HepG2 (cell line): ENCODE measurements at places on chromosomes 5 and 9. TPM values are rescaled to one million over a fixed set of nuclear protein-coding genes. Genes with fewer than 3 reads are reported as not detected.

The ELOVL7 gene
- 5.1 and 7.3 TPM in 2 replicates for total RNA-seq

The FOXD4 gene
- 0.18 TPM in 1 of 2 replicates, not detected in the other for total RNA-seq

The HMMR gene
- 48.3 and 82.7 TPM in 2 replicates for total RNA-seq

DNA sequence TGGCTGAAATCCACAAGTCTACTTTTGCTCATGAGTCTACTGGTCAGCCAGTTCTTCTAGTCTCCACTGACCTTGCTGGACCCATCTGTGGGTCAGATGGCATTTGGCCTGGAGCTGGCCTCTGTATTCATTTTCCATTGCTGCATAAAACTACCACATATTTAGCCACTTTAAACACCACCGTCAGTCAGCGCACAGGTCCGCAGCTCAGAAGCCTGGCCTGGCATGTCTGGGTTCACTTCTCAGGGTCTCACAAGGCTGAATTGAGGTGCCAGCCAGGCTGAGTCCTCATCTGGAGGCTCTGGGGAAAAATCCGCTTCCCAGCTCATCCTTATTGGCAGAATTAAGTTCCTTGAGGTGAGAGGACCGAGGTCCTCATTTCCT, 54.7 kb downstream of the BARX1 start:
- DNase-seq: no peak

DNA sequence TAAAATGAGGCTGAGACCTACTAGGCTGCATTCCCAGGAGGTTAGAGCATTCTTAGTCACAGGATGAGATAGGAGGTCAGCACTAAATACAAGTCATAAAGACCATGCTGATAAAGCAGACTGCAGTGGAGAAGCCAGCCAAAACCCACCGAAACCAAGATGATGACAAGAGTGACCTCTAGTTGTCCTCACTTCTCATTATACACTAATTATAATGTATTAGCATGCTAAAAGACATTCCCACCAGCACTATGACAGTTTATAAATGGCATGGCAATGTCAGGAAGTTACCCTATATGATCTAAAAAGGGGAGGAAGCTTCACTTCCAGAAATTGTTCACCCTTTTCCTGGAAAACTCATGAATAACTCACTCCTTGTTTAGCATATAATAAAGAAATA, 88.6 kb downstream of the PLPPR1 start:
- DNase-seq: no peak

DNA sequence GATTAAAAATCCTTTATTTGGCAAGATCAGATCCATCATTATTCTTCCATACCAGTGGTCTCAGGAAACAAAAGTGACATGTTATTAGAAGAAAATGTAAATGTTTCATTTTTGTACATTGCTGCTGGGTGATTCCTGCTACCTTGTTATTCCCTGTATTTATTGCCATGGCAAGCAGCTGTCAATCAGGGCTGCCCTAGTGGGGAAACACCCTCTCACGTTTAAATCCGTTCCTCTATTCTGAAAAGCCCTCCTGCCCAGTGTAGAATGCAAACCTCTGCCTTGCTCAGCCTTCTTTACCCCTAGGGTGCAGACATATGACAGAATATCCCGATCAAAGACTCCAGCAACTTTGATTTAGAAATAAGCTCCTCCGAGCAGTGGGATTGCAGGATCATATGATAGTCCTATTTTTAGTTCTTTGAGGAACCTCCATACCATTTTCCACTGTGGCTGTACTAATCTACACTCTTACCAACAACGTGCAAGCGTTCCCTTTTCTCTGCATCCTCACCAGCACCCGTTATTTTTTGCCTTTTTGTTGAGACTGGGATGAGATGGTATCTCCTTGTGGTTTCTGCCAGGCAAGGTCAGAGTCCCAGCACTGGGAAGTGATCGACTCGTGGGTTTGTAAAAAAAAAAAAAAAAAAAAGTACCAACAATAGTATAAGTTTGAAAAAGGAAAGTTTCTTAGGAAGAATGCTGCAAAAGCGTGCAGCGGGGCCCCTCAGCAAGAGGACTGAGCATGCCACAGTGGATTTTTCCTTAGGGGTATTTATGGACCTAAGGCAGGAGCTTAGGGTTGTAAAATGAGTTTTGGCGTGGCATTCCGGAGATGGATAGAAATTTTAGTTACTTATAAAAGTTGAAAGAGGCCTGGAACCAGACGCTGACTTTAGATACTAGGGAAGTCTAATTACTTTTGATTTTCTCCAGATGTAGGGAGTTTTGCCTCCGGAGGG, 66.7 kb downstream of the HRH2 start:
- no peak for DNase-seq

DNA sequence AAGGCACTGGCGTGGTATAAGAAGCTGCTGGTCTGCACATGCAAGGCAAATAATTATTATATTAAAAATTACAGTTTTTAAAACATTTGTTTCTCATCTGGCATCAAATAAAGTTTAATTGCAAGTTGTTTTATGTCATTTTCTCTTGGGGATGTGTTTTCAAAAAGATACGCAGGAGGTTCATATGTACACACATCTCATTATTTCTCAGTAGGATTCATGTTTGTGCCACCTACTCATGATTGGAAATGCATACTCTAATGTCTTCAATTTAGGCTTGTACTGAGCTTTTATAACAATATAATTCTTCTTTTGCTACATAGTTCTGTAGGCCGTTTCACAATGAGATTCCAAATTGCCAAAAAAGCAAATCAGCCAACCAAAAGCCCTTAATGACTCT, 244.2 kb upstream of the MEF2C start:
- DNase-seq: no peak

- no peak for DNase-seq
Measured at GRCh38 chr5:1999794-2000193, 117.1 kb upstream of the IRX4 start.

DNA sequence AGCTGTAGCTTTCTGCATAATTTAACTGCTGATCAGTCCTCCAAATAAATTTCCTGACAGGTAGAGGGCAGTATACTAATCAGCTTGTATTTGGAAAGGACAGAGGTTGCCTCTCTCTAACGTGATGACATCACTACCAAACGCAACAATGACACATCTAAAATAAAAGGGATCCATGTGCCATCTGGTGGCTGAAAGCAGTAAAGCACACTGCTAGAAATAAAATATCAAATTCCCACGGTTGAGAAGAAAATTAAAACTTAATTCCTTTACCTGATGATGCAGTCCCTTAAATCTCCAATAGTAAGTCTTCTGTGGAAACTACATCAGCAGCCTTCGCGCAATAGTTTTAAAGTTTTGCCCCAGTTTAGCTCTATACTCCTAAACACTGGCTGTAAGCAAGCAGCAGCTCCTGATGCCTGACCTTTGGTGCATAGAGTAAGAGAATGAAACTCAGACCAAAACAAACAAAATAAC, 54.5 kb downstream of the DIAPH1 start:
- peak; percentile 95 for DNase-seq

DNA sequence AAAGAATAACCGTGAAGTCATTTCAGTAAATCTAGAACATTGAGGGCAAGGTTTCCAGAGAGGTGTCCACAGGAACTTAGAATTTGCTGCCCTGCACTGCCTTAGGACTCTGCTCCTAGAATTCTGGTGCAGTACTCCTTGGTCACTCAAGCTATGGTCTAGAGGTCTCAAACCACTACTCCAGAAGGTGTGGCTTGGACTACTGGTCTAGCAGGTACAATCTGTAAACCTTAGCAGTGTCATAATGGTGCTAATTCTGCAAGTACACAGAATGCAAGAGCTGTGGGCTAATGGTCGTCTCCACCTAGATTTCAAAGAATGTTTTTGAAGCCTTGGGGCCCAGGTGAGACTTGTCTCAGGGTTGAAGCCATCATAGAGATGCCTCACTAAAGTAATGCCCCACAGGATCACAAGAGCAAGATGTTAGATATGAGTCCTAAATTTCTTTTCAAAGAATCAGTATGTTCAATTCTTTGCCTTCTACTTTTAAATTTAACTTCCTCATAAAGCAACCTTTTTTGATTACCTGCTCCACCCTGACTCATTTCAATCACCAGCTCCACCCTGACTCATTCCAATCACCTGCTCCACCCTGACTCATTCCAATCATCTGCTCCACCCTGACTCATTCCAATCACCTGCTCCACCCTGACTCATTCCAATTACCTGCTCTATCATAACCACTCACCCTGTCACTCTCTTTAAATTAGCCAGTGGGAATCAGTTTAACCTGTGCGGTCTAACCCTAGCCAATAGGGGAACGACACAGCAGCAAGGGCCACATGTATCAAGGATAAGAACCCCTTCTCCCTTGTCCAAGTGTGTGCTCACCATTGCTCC, 1111.8 kb upstream of the ACO1 start:
- no peak for DNase-seq

GRCh38 chr5:131814990-131815389, 18.2 kb upstream of the FNIP1 start:
- no peak for DNase-seq

DNA sequence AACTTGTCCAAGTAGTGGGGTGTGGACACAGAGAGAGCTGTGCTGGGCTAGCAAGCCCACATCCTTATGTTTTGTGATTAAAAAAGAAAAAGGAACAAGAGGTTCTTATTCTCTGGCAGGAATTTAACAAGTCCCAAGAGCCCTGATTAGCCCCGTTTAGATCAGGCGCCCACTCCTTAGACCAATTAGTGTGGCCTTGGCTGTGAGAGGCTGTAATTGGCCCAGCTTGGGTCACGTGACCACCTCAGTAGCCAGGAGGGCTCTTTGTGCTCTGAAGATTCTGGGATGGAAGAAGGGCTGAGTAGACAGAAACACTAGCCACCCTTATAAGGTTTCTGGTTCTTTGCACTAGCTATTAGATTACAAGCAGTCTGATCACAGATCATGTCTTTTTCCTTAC, 31.1 kb downstream of the GCNT4 start:
- DNase-seq: no peak

- DNase-seq: no peak
Measured at GRCh38 chr5:120240706-120241105, 223.4 kb upstream of the PRR16 start.

DNA sequence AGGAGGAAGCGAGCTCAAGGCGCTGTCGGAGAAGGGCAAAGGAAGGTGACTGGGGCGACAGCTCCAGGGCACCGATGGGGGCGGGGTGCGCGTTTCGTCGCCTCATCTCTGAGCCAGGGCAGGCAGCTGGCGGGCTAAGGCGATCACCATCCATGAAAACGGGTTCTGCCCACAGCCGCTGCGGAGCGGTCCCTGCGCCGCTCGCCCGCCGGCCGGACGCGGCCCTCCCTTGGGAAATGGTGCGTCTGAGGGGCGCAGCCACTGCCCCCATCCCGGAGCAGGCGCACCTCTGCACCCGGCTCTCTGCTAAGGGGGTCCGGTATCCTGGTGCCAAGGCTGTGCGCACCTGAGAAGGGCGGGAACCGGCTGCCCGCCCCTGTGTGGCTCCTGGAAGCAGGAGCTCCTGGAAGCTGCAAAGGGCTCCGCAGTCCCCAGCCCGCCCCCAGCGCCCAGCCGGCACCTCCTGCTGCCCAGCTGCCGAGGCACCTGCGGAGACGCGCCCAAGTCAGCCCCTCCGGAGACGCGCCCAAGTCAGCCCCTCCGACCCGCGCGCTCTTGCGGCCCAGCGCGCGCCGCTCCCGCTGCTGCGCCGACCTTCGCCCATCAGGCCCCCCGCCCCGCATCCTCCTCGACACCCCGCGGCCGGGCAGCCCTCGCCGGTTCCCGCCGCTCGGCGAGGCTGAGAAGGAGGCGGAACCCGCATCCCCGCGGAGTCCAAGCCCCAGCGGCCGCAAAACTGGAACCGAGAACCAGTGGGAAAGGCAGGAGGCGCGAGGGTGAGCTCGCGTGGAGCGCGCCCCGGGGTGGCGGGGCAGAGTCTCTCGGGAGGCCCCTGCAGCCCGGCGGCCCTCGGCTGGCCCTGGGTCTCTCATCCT, 757 bp downstream of the ANKRD34B start:
- no peak for DNase-seq

GRCh38 chr5:139984816-139985215, 58.3 kb downstream of the NRG2 start:
- DNase-seq: no peak

- no peak for DNase-seq
Measured at GRCh38 chr5:153670101-153670500, 179.6 kb downstream of the GRIA1 start.

GRCh38 chr9:27280860-27281259, 16.1 kb downstream of the EQTN start:
- DNase-seq: no peak

DNA sequence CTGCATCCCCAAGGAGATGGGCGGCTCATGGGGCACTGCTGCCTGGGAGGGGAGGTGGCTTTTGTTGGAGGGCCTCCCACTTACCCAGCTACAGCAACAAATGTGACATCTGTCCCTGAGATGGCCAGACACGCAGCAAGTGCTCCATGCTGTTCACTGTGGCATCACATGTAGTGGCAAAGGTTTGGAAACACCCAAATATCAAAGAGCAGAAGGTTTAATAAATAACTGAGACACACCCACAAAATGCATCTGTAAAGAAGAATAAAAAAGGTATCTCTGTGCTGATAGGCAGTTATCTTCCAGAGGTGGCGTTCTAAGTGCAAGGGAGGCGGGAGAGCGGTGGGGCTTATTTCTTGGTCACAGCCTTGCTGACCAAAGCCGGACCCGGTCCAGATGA, 23.3 kb upstream of the CLPTM1L start:
- DNase-seq: no peak
